ENCODE measurements at places on chromosomes 7 and 10. TPM values are rescaled to one million over a fixed set of nuclear protein-coding genes. Genes with fewer than 3 reads are reported as not detected.

The TACC2 gene
- total RNA-seq: 2.9 TPM

GRCh38 chr10:98924526-98924925 is 311.1 kb downstream of the HPSE2 start:
- H3K36me3 ChIP-seq: no peaks in the 10 kb centered on the region
- H3K4me3 ChIP-seq: no peak overlapping the region
- H3K4me1 ChIP-seq: no peaks in the 10 kb centered on the region
- no peak for DNase-seq

GRCh38 chr10:21318540-21319167 is 206.8 kb downstream of the SKIDA1 start:
- H3K4me1 ChIP-seq: peaks cover 26% of the 10 kb centered on the region
- H3K27ac ChIP-seq: no peak overlapping the region
- DNase-seq: no peak

The PARD3 gene
- total RNA-seq: 12.6 TPM

The CYP2W1 gene
- 0.51 TPM for total RNA-seq

- H3K4me1 ChIP-seq: peaks cover 4% of the 10 kb centered on the region
- H3K4me3 ChIP-seq: no peak overlapping the region
- no peaks in the 10 kb centered on the region for H3K27me3 ChIP-seq
- no peak overlapping the region for H3K27ac ChIP-seq
Observed at GRCh38 chr7:48144291-48144768, 26.9 kb upstream of the ABCA13 start.

- H3K27me3 ChIP-seq: no peaks in the 10 kb centered on the region
- no peaks in the 10 kb centered on the region for H3K4me1 ChIP-seq
- no peak overlapping the region for H3K27ac ChIP-seq
- H3K4me3 ChIP-seq: no peak overlapping the region
Observed at GRCh38 chr7:32062150-32062549, 8.1 kb downstream of the PDE1C start.

GRCh38 chr10:89263091-89263490 is 11.5 kb upstream of the LIPA start:
- no peak overlapping the region for H3K27ac ChIP-seq
- H3K4me3 ChIP-seq: no peak overlapping the region
- DNase-seq: no peak
- peaks cover 8% of the 10 kb centered on the region for H3K4me1 ChIP-seq

The IFIT1B gene
- total RNA-seq: 1.9 TPM

GRCh38 chr7:33893377-33893776 is 12.0 kb upstream of the BMPER start:
- H3K27ac ChIP-seq: no peak overlapping the region
- H3K36me3 ChIP-seq: no peaks in the 10 kb centered on the region
- no peak overlapping the region for H3K4me3 ChIP-seq
- no peak for DNase-seq

DNA sequence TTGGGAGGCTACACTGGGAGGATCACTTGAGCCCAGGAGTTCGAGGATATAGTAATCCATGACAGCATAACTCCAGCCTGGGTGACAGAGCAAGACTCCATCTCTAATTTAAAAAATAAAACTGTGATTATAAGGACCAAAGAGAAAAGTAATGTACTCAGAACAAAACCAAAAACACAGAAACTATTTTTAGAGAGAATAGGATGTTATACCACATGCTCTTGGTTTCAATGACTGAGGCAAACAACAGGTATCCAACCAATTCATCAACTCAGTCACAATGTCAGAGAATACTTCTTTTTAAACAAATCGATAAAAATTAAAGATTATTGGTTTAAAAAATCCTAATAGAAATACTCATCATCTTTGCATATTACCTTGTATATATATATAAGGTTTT is 186.7 kb downstream of the TPK1 start:
- H3K4me3 ChIP-seq: no peak overlapping the region
- peaks cover 14% of the 10 kb centered on the region for H3K36me3 ChIP-seq
- no peak overlapping the region for H3K27ac ChIP-seq
- no peak for DNase-seq
- H3K4me1 ChIP-seq: no peaks in the 10 kb centered on the region

- peaks cover 21% of the 10 kb centered on the region for H3K4me1 ChIP-seq
- no peaks in the 10 kb centered on the region for H3K36me3 ChIP-seq
- H3K4me3 ChIP-seq: peak overlapping the region; percentile 49
- peaks cover 99% of the 10 kb centered on the region for H3K27me3 ChIP-seq
Observed at GRCh38 chr10:129962872-129963640, 1.0 kb downstream of the EBF3 start.

DNA sequence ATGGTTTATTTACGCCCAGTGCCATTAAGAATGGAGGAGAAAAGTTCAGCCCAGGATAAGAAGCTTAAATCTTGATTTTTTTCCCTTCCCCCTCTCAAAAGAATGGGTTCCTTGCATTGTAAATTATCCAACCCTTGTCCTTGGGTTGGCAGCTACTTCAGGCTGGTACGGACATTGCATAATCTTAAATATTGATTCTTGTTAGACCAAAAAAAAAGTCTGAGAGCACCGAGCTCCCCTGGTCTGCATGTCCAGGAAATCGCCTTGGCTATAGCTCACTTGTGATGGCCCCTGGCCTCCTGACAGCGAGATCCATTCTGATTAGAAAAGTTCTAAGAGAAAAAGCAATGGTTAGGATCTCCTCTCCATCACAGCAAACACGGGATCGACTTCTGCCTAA is 151.7 kb downstream of the EBF3 start:
- no peaks in the 10 kb centered on the region for H3K36me3 ChIP-seq
- H3K4me3 ChIP-seq: no peak overlapping the region
- no peak overlapping the region for H3K27ac ChIP-seq
- peaks cover 11% of the 10 kb centered on the region for H3K27me3 ChIP-seq

The THNSL1 gene
- total RNA-seq: 2.7 TPM

All from spleen (tissue), 13 donors.